Hematopoietic multipotent progenitor cell treated with erythropoietin and hydrocortisone succinate and interleukin-3 and kit ligand, for 6 days (in vitro differentiated cells): ENCODE measurements at places on chromosomes 3 and 15.

DNA sequence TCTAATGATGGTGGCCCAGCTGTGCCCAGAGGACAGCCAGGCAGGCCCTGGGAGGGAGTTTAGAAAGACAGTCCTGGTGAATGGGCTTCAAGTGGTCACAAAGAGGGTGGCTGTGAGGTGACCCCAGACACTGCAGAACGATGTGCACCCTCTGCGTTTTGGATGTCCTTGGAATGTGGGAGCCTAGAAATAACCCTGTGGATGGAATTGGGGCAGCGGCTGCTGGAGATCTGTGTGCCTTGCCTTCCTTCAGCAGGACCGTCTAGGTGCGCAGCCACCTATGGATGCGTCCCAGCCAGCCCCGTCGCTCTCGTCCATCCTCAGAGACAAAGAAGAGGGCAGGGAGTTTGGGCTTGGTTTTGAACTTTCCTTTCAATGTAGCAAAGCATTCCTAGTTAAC lies 46.5 kb downstream of the KLHL25 start:
- DNase-seq: no peak

DNA sequence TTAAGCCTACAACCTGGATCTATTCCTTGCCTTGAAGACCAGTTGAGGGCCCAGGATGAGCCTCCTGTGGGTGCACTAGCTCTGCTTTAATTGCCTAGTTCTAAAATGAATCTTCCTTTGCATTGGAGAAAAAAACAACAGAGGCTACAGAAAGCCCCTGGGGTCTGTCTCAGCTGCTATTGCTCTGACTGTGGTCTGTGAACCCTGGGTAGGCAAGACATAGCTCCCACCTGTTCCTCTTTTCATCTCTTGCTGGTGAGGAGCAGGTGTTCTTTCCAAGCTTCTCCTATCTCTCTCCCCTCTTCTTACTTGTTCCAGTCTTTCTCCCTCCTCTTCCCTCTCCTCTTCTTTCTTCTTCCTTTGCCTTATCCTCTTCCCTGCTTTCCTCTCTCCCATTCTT lies 28.8 kb downstream of the RBP2 start:
- no peak for DNase-seq

DNA sequence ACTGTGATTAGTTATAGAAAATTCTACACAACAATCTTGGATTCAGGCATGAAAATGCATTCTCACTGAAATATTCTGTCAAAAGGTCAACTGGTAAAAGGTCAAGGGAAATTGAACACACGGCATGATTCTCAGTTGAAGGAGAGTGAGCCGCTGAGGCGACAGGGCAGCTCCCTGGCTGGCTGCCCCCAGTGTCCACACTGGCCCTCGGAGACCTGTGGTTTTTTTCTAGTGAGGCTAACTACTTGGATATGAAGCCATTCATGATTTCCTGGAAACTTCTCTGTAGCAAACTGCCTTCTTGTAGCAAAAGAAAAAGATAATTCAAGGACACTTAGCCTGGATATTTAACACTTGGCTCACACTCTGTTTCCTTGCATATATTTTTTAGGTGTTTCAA lies 37.2 kb downstream of the AADACL2 start:
- no peak for DNase-seq

GRCh38 chr3:8712045-8712907 lies 21.3 kb upstream of the CAV3 start:
- DNase-seq: peak; percentile 2

DNA sequence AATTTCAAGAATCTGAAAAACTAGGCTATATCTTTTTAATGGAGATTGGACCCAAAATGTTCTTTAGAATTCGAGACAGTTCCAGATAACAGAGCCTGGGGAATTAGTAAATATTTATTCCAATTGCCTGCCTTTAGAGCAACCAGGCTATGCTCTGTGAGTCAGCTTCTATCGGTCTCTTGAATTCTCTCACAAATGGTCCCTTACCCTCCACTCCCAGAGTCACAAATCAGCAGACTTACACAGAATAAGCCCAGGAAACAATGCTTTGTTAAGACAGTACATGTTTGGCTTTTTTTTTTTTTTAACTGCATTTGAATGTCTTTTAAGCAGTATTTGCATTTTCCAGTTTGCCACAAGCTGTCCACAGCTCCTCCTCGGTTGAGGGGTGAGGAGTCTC lies 460.7 kb upstream of the CBLB start:
- no peak for DNase-seq
